ENCODE measurements at places on chromosomes 12 and 14. TPM values are rescaled to one million over a fixed set of nuclear protein-coding genes. Genes with fewer than 3 reads are reported as not detected.

DNA sequence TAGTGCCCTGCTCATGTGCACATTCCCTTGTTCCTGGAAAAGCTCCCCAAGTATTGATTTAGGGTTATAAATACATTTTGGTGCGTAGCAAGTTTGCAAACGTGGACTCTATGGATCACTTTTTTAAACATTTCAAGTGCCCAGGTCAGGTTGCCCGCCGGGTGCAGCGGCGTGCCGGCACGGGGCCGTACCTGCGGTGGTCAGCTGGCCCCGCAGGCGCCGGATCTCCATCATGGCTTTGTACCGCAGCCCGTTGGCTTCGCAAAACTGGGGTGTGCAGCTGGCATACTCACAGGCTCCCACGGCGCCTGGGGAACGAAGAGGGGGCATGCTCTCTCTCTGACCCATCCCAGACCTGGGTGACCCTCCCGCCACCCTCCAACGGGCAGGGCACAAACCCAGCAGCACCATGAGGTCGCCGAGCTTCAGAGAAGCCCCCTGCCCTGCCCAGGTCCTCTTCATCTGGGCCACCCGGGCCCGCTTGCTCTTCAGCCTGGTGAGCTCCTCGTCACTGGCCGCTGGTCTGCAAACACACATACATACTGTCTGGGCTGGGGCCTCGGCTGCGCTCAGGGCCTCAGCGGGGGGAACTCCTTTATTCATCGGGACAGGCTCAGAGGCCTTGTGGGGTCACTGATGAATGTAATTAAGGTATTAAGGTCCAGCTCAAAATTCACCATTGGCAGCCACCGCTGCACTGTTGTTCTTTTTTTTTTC is 35.1 kb downstream of the DHX37 start:
- DNase-seq, result no peak

DNA sequence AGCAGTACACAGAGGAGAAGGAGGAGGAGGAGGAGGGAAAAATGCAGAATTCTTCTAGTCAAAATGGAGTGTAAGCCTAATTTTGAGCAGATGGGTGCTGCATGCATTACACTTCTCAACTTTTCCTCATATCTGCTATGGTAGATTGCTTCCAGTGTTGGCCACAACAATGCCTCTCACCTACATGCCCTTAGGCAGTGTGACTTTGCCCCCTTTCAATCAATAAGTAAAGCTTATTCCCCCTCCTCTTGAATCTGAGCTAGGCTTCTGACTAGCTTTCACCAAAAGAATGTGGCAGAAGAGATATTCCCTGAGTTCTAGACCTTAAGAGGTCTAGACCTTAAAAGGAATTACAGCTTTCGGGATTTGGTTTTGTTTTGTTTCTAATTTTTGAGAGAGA is 3.2 kb upstream of the METTL3 start:
- no peak for DNase-seq

DNA sequence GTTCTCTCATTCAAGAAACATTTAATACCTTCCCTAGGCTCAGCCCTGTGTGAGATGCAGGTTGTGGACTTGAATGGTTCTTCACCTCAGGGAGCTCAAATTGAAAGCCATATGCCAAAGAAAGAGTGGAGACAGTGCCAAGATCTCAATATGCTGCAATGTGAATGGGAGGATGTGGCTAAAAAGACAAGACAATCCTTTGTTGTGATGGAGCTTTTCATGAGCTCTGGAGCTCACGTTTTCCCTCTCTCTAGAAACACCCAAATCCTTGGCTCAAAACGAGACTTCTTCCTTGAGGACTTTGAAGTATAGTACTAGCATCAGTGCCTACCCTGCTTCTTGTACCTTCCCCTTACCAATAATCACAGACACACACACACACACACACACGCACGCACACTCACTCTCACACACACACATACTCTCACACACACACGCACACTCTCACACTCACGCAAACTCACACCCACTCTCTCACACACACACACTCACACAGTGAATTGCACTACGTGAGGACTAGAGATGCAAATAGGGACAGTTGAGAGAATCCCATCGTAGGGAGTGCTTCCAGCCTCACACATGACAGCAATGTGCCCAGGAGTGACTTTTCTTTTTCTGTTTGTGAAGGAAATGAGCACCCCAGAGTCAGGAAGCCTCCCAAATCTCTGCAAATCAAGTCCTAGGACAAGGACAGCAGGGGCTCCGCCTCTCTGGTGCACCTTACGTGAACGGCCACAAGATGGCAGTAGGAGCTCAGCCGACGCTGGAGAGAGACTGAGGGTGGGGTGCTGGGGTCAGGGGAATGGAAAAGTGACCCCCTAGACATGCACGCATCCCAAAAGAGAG is 231.4 kb downstream of the PCNX1 start:
- DNase-seq, result peak; percentile 33

GRCh38 chr14:55754471-55754870 is 174.5 kb downstream of the KTN1 start:
- DNase-seq, result no peak

DNA sequence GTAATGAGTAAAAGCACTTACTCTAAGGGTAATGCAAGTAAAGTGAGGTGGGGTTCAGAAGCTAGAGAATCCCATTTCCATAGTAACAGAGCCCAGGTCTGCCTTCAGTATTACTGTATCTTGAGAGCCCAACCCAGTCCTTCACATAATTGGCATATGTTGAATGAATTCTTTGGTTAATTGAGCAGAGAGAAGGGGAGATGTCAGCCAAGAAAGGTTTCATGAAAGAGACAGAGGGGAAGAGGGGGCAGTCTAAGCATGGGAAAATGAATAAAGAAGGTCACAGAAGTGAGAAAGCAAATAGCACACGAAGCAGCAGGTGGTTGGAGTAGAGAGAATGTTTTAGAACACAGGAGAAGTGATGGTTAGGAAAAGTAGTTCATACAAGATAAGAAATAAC is 371.1 kb downstream of the SEC23A start:
- DNase-seq, result no peak

- DNase-seq, result no peak
These were observed 974.7 kb downstream of the NRXN3 start for GRCh38 chr14:79144896-79145295.

DNA sequence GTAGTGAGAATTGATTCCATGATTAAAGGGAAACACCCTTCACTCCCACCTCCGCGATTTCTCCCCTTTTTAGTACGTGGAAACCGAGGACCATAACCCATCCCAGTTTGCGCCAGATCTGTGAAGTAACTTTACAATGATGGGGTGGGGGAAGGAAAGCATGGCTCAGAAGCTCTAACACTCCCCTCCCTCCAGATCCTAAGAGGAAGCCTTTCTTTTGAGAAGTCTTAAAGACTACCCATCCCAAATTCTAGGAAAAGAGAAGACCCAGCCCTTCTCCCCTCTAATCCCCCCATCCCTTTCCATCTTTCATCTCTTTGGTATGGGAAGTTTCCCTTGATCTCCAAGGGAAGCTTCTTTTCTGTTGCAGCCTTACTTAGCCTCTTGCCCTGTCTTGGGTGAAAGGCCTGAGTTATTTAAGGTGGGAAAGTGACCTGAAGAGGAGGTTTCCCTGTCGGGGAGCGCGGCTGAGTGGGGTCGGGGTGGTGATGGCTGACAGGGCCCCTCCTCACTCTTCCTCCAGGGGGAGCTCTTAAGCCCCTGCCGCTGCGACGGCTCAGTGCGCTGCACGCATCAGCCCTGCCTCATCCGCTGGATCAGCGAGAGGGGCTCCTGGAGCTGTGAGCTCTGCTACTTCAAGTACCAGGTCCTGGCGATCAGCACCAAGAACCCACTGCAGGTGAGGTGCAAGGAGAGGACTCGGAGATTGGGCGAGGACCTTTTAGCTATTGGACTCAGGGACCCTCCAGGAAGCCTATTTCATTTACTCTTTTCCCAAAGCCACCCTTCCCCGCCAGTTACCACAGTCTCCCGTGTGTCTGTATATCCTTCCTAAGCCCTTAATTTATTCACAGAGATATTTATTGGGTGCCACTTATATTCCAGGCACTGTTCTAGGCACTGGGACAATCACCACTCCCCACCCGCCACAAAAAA is 1.8 kb downstream of the MARCHF9 start:
- DNase-seq, result no peak

DNA sequence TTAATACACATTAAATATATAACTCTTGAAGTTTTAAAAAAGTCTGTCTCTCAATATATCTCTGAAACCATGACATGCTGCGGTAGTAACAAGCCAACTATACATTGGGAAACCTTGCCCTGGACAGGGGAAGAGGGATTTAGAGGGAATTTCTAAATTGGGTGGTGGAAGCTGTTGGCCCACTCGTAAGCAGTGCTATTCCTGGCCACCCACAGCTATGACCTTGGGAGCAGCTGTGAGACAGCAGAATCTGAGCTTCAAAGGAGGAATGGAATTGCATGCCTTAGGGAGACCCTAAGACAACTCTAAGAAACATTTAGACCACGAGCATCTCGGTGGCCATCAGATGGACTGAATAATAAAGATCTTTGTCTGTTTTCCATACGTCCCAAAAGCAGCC is 15.8 kb upstream of the GCH1 start:
- no peak for DNase-seq

DNA sequence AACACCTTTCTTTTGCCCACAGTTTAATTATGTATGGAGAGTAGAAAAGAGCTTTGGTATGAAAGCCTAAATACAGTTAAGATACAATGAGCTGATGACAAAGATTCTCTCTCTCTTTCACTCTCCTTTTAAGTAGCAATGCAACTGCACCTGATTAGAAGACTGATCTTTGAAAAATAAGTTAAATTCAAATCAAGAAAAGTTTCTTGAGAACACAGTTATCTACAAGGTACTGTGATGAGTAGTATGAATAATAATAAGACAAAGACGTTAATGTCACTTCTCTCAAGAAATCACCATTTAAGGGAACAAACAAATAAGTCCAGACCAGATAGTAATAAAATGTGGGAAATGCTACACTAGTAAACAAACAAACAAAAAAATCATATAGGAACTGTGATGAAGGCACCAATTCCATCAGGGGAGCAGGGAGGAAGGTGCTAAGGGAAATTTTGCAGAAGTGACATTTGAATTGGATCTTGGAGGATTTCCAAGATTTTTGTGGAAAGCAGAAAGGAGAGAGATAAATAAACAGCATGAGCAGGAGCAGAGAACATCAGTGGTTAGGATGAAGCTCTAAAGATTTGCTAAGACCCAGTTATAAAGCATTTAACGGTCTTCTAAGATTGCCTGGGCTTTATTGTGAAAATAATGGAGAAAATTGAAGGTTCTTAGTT is 65.2 kb upstream of the STK38L start:
- DNase-seq, result no peak

GRCh38 chr14:41277450-41277849 is 329.2 kb upstream of the LRFN5 start:
- DNase-seq, result no peak

Gene SLCO1C1
- polyA plus RNA-seq, result 0.71 TPM

Gene DNAI7
- 5.8 TPM for polyA plus RNA-seq

Gene IL26
- polyA plus RNA-seq, result not detected

Gene CLEC4D
- 0.43 TPM for polyA plus RNA-seq

All from right renal cortex interstitium (tissue), 3 donors.